Activated T-cell treated with anti-CD3 and anti-CD28 coated beads, Interleukin-2, amount 50 U/mL, for 24 hours (primary cell): ENCODE measurements at places on chromosomes 11 and 22.

DNA sequence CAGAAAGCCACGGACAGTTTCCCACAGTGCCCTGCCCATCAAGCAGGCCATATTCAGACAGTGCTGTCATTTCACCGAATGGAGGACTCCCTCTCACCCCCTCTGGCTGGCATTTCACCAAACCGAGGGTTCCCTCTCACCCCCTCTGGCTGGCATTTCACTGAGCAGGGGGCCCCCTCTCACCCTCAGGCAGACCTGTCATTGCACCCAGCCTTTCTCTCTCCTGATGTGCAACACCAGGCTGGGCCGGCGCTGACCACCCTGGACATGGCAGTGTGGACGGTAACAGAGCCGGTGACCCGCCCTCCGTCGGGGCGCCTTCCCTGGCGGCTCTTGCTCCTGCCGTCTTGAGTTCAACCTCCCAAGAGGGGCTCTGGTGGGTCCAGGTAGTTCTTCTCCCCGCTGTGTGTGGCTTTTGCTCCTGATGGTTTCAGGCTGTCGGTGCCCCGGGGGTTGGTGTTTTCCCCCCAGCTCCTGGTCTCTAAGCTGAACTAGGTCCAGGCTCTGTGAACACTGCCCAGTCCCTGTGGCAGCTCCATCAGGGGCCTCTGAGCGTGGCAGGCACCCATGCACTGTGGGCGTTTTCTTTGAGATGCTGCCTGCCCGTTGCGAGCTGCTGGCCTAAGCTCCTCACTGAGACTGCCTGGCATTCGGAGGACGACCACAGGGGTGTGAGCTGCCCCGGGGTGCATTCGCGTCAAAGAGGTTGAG is 46.9 kb downstream of the SMIM38 start:
- H3K27me3 ChIP-seq, result peaks cover 8% of the 10 kb centered on the region
- H3K27ac ChIP-seq, result no peak overlapping the region
- peaks cover 6% of the 10 kb centered on the region for H3K4me1 ChIP-seq
- H3K36me3 ChIP-seq, result no peaks in the 10 kb centered on the region
- H3K4me3 ChIP-seq, result no peak overlapping the region

DNA sequence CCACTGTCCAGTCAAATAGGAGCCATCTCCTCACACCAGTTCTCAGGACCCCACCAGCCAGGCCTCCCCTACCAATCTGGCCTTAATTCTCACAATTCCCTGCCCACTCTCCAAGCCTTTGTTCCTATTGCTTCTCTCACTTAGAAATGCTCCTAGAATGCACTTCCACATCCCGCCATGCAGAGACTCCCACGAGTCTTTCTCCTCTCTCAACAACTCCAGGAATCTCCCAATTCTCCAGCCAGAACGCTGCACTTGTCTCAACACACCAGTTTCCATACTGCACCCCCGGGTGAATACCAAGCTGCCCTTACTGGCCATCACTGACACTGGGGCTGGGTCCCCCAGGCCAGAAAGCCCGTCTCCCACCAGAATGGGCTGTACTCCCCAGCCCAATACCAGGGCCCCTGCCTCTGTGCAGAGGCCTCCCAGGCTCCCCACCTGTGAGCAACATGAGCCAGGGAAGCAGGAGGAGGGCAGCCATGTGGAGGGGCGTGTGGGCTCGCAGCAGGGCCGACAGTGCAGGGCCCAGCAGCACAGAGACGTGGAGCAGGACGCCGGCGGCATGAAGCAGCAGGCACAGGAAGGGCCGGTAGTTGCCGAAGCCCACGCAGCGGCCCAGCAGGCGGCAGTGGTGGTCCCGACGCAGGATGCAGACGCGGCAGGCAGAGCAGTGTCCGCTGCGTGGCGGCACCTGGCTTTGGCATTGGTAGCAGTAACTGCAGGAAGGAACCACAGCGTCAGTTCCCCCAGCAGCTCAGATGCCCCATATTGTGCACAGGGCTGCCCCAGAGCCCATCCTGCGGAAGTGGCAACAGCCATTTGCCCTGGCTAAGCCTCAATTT is 2.4 kb downstream of the ZDHHC24 start:
- H3K4me3 ChIP-seq, result peak overlapping the region; percentile 70
- H3K27ac ChIP-seq, result peak overlapping the region; percentile 56
- H3K36me3 ChIP-seq, result peaks cover 41% of the 10 kb centered on the region
- peaks cover 30% of the 10 kb centered on the region for H3K4me1 ChIP-seq

GRCh38 chr11:19196432-19196831 is 5.4 kb downstream of the CSRP3 start:
- H3K36me3 ChIP-seq, result no peaks in the 10 kb centered on the region
- no peak overlapping the region for H3K4me3 ChIP-seq
- DNase-seq, result no peak
- peaks cover 6% of the 10 kb centered on the region for H3K27me3 ChIP-seq

DNA sequence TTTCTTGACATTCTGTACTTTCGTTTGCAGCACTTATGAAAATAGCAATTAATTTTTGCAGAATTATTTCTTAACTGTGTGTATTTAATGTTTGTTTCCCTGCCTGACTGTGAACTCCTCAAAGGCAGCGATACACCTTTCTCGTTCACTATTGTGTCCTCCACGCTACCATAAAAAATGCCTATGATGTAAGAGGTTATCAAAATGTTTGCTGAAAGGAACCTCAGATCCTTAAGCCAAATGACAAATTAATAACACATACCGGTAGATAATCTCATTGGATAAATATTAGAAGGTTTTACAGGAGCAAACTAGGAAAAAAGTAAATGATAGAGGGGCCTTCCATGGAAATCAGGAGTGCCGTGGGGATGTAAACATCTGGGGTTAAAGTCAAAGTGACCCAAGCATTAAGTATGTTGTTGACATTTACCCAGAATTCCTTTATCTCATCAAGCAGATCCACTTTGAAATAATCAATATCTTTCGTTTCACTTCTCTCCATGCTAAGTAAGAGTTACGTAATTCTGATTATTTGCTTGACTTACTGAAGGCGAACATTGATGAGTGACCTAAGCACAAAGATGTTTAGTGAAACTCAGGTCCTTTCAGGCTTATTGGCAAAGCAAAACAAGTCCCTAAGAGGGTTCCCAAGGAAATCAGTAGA is 2.6 kb upstream of the OOSP3 start:
- DNase-seq, result no peak
- no peak overlapping the region for H3K4me3 ChIP-seq
- H3K4me1 ChIP-seq, result no peaks in the 10 kb centered on the region
- H3K36me3 ChIP-seq, result no peaks in the 10 kb centered on the region

DNA sequence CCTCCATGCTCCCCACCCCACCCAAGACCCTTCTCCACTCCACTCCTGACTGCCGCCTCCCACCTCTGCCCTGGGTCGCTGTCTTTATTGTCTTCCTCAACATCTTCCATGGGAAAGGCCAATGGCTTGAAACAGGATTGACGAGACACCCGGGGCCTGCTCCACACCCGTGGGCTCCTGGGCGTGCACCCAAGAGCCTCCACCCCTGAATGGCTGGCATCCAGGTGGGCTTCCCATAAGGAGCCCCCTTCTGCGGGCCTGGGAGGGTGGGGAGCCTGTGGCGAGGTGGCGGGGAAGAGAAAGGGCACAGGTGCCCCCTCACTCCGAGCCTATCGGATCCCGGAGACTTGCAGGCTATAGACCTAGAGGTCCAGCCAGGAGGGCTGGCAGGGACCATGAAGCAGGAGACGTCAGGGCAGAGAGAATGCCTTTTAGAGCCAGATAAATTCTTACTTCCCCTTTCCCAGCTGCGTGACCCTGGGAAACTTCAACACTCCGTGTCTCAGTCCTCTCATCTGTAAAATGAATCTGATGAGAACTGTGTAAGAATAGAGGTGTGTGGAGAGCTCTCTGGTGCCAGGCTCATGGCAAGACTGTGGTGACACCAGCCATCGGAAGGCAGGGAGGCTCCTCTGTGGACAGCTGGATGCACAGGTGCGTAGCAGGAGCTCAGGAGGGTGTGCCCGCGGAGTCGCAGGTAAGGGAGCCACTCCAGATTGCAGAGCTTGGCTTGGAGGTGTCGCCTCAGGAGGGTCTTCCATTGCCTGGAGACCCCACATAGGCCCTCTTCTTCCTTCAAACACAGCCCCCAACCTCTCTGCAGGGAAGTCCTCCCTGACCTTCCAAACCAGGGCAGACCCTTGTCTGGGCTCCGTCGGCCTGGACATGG is 53.9 kb downstream of the SMIM38 start:
- H3K27me3 ChIP-seq, result peaks cover 25% of the 10 kb centered on the region
- H3K27ac ChIP-seq, result no peak overlapping the region
- H3K4me1 ChIP-seq, result peaks cover 31% of the 10 kb centered on the region
- peak; percentile 14 for DNase-seq
- H3K4me3 ChIP-seq, result no peak overlapping the region
- H3K36me3 ChIP-seq, result no peaks in the 10 kb centered on the region

- H3K36me3 ChIP-seq, result no peaks in the 10 kb centered on the region
- no peak for DNase-seq
- H3K27me3 ChIP-seq, result peaks cover 22% of the 10 kb centered on the region
- no peak overlapping the region for H3K4me3 ChIP-seq
Observed at GRCh38 chr22:33022231-33022630, 36.0 kb downstream of the SYN3 start.

DNA sequence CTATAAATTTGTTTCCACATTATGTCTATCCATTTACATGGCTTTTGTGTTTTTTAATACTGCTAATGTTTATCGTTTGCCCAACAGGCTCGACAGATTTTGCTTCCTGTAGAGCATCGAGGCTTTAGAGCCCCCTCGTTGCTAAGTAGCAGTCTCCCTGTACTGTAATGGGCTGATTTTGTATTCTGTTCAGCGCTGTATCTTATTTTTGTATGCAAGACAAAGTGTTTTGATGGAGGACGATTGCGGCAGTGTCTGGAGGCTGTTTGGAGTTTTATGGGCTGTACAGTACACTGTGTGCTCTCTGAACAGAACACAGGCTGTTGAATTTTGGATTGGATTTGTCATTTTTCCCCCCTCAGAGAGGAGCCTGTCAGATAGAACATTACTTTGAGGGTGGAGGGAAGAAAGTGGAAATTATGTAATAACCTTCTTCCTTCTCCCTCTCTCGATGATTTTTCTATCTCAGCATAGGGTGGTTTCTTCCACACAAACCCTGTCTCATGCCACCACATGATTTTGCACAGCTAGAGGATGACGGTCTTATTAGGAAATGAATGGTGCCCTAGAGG is 104.4 kb downstream of the ZBTB16 start:
- peaks cover 91% of the 10 kb centered on the region for H3K4me1 ChIP-seq
- no peaks in the 10 kb centered on the region for H3K27me3 ChIP-seq
- no peak overlapping the region for H3K27ac ChIP-seq
- no peak overlapping the region for H3K4me3 ChIP-seq
- no peaks in the 10 kb centered on the region for H3K36me3 ChIP-seq
